Stimulated activated CD4-positive, alpha-beta T cell treated with anti-CD3 and anti-CD28 coated beads, Interleukin-2, amount 100 ng/mL, for 4 hours (primary cell): ENCODE measurements at places on chromosomes 6 and 20.
A peak's percentile ranks its signal among the peaks of the same experiment; 100 is the strongest.

GRCh38 chr6:106452628-106453027, 92.1 kb downstream of the CRYBG1 start:
- no peak for DNase-seq

GRCh38 chr6:39973661-39974060, 39.4 kb upstream of the MOCS1 start:
- DNase-seq: no peak

GRCh38 chr6:84424956-84425355, 197.5 kb upstream of the CEP162 start:
- DNase-seq: no peak

DNA sequence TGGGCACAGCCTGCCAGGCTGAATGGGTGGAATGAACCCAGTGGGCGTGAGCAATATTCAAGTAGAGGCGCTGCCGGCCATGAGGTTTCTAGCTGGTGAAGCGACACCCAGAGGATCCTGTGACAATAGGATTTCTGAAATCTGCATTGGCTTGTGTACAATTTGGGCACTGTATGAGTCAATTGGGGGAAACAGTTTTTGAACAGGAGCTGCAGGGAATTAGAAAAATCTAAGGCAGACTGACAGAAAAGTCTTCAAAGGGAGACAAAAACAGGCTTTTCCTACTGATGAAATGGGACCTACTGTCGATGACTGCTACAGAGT, 148.8 kb upstream of the PROKR2 start:
- DNase-seq: no peak

DNA sequence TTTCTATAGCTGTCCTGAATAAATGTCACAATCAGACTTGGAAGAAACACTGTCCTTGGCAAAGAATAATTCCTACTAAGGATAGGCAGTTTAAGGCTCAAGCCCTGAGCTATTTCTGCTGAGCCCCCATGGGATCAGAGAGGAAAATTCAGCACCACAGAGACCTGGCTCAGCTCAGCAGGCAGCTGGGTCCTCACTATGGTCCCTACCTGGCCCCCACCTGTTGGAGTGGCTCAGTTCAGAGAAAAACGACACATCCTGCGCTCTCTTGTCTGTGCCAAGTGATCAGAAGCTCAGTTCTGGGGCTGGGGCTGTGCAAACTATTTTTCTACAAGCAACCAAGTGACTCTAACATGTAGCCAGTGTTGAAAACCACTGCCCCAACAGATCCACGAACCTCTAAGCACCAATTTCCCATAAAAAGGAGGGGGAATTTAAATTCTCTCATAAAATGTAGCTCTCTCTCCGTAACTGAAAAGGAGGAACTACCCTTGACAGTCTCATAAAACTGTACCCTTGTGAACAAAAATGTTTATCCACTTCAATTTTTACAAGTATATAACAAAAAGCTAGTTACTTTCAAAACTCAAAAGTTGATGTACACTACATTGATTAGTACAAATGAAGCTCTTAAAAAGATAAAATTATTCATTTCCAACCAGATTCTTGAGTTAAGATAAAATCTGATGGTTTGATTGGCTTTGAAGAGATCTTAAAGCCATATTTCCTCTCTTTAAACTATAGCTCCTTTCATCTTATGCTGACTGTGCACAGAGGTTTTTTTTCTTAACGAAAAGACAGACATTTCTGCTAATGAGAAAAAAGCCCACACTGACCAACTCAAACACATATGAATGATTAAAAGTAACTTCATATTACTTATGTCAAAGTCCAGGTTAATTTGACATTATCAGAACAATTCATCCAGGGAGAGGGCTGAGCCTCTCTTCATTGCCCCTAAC, 52.0 kb downstream of the KIF13A start:
- DNase-seq: no peak

GRCh38 chr20:62918831-62919230, 7.5 kb downstream of the DIDO1 start:
- no peak for DNase-seq

GRCh38 chr6:31734821-31735406, 1.4 kb downstream of the CLIC1 start:
- peak; percentile 31 for DNase-seq

- no peak for DNase-seq
Observed at GRCh38 chr20:59597240-59597639, 7.1 kb upstream of the PHACTR3 start.

DNA sequence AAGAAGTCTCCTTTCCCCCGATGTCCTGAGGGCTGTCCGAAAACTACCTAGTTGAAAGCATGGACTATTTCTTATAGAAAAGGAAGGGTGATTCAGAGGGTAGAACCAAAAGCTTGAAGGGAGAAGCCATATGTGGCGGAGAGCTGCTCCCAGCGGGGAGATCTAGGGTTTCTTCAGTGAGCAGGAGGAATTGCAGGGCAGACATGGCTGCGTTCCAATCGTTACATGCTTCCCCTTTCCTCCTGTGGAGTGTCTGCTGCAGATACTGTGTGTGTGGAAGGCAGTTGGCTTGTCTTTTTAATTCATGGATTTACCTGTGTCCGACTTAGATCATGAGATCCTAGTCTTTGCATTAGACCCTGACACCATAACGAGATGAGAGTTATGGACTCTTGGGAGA, 799.5 kb downstream of the QKI start:
- DNase-seq: no peak
